Posterior vena cava (tissue), 2 donors: ENCODE measurements at places on chromosomes 6 and 20. TPM values are rescaled to one million over a fixed set of nuclear protein-coding genes. Genes with fewer than 3 reads are reported as not detected.

The PSMB1 gene
- 128 TPM for total RNA-seq

The PTPRK gene
- 23.7 TPM for total RNA-seq

The GNAS-AS1 gene
- total RNA-seq: not detected

The SMOC2 gene
- total RNA-seq: 176 TPM

The ZSCAN23 gene
- 2.8 TPM for total RNA-seq

The SLC9A8 gene
- total RNA-seq: 11.8 TPM

The TEAD3 gene
- 69.8 TPM for total RNA-seq

The NCOA7 gene
- total RNA-seq: 41.5 TPM

The ADGRB3 gene
- total RNA-seq: 2.0 TPM

The TAF4 gene
- 8.8 TPM for total RNA-seq

The IPCEF1 gene
- total RNA-seq: 3.7 TPM

The PPP1R3G gene
- total RNA-seq: 4.2 TPM

The PRRT1 gene
- total RNA-seq: 2.6 TPM

The FAM184A gene
- total RNA-seq: 4.5 TPM

The KHDC1L gene
- total RNA-seq: not detected

The SLC2A10 gene
- 14.2 TPM for total RNA-seq

The BCAS1 gene
- total RNA-seq: 1.8 TPM

The CD109 gene
- 35.9 TPM for total RNA-seq

The SDC4 gene
- 85.7 TPM for total RNA-seq

The RAB44 gene
- total RNA-seq: 0.42 TPM

The FOXP4 gene
- 26.9 TPM for total RNA-seq

The NOX3 gene
- not detected for total RNA-seq

The CALHM6 gene
- total RNA-seq: 5.4 TPM

The PKIB gene
- 0.37 TPM for total RNA-seq

The SIRPD gene
- not detected for total RNA-seq

The IL20RA gene
- 0.60 TPM for total RNA-seq

The NKAIN4 gene
- total RNA-seq: not detected

The RTEL1 gene
- total RNA-seq: 28.7 TPM

The CRISP2 gene
- total RNA-seq: not detected
